ENCODE measurements at places on chromosomes 12 and 14.
A peak's percentile ranks its signal among the peaks of the same experiment; 100 is the strongest.

- peak; percentile 15 for DNase-seq
Measured at GRCh38 chr12:118404876-118405521, 28.6 kb downstream of the SUDS3 start.

DNA sequence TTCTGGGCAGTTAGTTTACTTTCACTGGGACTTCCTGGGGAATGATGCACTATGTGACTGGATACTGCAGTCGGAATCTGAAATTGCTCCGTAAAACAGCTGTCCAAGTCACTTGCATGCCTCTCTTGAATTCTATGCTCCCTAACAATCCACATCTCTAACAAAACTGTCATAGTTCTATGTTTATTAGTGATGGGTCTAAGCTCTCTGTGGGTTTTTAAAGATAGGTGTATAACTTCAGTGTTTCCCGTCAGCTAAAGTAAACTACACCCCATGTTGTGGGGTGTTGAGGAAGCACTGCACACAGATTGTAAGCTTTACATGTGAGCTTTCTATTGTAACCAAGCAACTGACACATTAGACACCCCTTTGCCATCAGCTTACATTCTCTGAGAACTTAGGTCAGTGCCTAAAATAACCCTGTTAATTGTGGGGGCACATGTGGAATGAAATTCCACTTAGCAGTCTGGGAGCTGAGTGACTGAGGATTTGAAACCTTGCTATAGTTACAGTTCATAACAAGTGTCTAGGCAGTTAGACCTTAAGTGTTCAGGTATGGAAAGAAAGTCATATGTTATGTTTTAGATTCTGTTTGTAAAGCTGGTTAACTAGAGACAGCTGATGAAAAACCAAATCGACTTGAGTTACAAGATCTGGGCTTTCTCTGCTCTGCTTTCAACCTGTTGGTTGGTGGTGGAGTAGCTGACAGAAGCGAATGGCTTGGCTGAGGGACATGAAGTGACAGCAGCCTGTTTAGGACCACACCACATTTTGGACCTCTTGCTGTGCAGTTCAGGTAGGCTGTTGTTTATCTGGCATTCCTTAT is 165.7 kb downstream of the AKAP6 start:
- DNase-seq: no peak

- no peak for DNase-seq
Measured at GRCh38 chr14:100770605-100771120, 44.0 kb downstream of the DLK1 start.

DNA sequence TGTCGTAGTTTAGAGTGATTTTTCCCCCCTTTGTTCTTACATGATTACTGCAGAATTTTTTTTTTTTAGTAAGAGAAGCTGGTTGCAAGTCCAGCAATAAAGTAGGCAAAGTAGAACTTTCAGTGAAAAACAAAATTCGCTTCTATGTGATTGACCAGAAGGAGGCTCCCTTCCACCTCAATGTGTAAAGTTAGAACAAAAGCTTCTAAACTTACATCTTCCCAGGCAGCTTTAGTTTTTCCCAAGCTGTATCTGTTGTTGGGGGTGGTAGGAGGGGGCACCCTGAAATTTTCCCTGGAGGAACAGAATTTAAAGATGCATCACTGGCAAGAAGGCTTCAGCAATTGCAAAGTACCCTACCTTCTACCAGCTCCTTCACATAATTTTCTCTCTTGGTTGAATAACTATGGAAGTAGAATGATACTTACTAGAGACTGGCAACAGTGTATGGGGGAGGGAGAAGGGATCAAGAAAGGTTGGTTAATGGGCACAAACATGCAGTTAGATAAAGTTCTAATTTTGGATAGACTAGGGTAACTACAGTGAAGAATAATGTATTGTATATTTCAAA is 87.3 kb upstream of the E2F7 start:
- peak; percentile 24 for DNase-seq

Measured in left renal pelvis (tissue), 4 donors.